CD4-positive, alpha-beta T cell treated with Interferon alpha-2 for 1 hour (primary cell): ENCODE measurements at places on chromosomes 5 and 9.

- DNase-seq: no peak
Measured at GRCh38 chr9:127835991-127836516, 18.4 kb downstream of the ENG start.

GRCh38 chr9:96202971-96203780 lies 98.8 kb downstream of the HSD17B3 start:
- DNase-seq: no peak

GRCh38 chr9:91084896-91085516 lies 276.7 kb downstream of the AUH start:
- DNase-seq: no peak

DNA sequence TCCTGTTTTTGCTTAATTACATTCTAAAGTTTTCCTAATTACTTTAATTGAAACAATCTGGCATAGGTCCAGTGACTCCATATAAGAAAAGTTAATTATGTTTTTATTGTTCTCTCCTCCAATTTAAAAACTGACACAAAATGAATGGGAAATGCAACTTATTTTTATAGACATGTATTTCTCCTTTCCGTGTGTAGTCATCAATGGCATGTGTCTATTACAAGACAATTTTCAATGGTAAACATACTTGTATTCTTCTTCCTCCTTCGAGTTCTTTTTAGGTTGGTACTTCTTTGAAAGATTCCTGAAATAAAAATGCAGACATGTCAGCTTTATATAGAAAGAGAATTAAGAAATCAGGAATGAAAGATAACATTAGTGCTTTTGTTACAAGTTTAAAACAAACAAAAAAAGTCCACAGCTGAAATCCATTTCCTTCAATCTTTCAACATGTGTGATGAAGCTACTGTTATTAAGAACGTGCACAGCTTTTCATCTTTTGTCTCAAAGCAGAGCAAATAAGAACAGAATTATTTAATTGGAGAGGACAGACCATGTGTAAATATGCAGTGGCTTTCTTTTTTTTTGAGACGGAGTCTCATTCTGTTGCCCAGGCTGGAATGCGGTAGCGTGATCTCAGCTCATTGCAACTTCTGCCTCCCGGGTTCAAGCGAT lies 63.8 kb downstream of the FNBP1 start:
- DNase-seq: no peak

DNA sequence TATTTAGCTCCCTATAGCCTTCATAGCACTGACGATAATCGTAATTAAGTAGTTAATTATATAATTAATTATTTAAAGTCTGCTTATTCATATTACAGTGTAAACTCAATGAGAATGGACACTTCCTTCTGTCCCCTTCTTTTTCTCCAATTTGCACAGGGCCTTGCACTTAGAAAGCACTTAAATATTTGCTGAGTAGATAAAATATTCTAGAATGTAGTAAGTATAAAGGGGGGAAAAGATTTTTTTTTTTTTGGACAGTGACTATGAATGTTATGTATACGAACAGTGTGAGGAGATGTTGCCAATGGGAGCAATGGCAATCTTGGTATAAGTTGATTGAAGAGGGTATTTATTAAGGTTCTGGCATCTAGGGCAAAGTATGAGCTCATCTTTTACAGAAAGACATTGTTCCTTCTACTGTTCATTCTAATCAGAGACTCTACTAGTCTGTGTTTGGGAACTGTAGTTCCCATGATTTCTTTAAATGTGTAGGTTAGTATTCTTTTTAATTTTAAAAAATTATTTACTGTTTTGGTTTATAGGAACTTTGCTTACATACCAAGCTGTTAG lies 49.4 kb downstream of the YTHDC2 start:
- DNase-seq: no peak

DNA sequence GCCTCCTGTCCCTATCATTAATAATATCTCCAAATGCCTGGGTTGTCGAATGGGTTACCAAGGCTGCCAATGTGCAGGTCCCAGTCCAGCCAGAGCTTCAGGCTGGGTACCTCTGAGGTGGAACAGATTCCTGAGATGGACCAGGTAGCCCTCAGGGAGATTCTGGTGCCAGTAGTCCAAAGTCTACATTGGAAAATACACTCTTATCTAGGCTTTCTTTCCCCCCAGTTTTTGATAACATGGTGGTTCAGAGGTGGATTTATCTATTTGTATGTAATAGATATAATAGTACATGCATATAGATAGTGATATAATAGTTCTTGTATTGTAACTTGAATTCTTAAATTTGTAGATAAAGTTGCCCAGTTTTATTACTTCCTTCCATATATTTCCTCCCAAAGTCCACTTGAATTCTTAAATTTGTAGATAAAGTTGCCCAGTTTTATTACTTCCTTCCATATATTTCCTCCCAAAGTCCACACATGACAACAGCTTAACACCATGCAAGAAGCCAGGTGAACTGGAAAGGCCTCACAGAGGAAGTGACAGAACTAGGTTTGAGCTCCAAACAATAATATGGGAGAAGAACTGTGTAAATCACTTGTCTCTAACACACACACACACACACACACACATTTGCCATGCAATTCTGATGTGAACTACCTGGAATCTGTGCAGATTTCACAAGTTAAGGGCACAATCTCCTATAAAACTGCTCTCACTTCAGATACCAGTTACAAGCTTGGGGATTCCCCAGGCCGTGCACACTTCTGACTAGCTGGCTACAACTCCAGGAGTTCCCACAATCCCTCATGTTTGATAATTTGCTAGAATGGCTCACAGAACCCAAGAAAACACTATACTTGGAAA lies 30.7 kb upstream of the ERAP1 start:
- DNase-seq: no peak

GRCh38 chr9:134314039-134314949 lies 12.0 kb upstream of the RXRA start:
- no peak for DNase-seq

- no peak for DNase-seq
Measured at GRCh38 chr9:3125602-3126405, 281.9 kb upstream of the PUM3 start.

GRCh38 chr9:94002316-94003140 lies 47.4 kb upstream of the BARX1 start:
- no peak for DNase-seq
